ENCODE measurements at places on chromosomes 2 and 18. TPM values are rescaled to one million over a fixed set of nuclear protein-coding genes. Genes with fewer than 3 reads are reported as not detected.

DCDC2C gene
- 1.6 TPM for total RNA-seq

TRIM43 gene
- total RNA-seq = not detected

DSG1 gene
- total RNA-seq = not detected

CLASP1 gene
- total RNA-seq = 321 TPM

NOL4 gene
- 160 TPM for total RNA-seq

NOSTRIN gene
- total RNA-seq = 7.2 TPM

CD207 gene
- total RNA-seq = not detected

ANKRD53 gene
- total RNA-seq = 1.9 TPM

NHEJ1 gene
- 12.2 TPM for total RNA-seq

HMSD gene
- total RNA-seq = 3.4 TPM

SPEG gene
- 24.7 TPM for total RNA-seq

ZBTB7C gene
- 0.94 TPM for total RNA-seq

NBAS gene
- 146 TPM for total RNA-seq

LYG2 gene
- not detected for total RNA-seq

UGT1A10 gene
- total RNA-seq = not detected

TSPYL6 gene
- total RNA-seq = 0.31 TPM

PROKR1 gene
- 2.8 TPM for total RNA-seq

IL18R1 gene
- 0.63 TPM for total RNA-seq

ACVR1C gene
- 12.5 TPM for total RNA-seq

ST8SIA3 gene
- total RNA-seq = 16.6 TPM

OR6B2 gene
- total RNA-seq = not detected

NT5DC4 gene
- not detected for total RNA-seq

ERFE gene
- total RNA-seq = 1.3 TPM

LINC00305 gene
- total RNA-seq = not detected

SERPINB11 gene
- total RNA-seq = not detected

PLGLB2 gene
- 5.9 TPM for total RNA-seq

PLEK gene
- total RNA-seq = 0.94 TPM

KCNJ3 gene
- 15.7 TPM for total RNA-seq

HNMT gene
- 54.1 TPM for total RNA-seq

SYT4 gene
- 372 TPM for total RNA-seq

GRB14 gene
- 19.1 TPM for total RNA-seq

GALNT13 gene
- 29.1 TPM for total RNA-seq

ARL5A gene
- total RNA-seq = 61.7 TPM

SEC11C gene
- total RNA-seq = 47.6 TPM

VWC2L gene
- total RNA-seq = 7.8 TPM

PLCD4 gene
- total RNA-seq = 2.2 TPM

SIX3 gene
- 0.31 TPM for total RNA-seq

FOXI3 gene
- 0.63 TPM for total RNA-seq

MRO gene
- 0.31 TPM for total RNA-seq

DLX1 gene
- total RNA-seq = 31.6 TPM

DUSP2 gene
- 4.4 TPM for total RNA-seq

AKAIN1 gene
- total RNA-seq = 3.8 TPM

SETBP1 gene
- total RNA-seq = 146 TPM

G6PC2 gene
- total RNA-seq = not detected

CROCC2 gene
- total RNA-seq = under 0.01 TPM

MAPK4 gene
- total RNA-seq = 23.8 TPM

DPP10 gene
- total RNA-seq = 101 TPM

RNF181 gene
- 46.0 TPM for total RNA-seq

TMEM182 gene
- 4.1 TPM for total RNA-seq

DNAJC5G gene
- total RNA-seq = not detected

ASB1 gene
- 24.1 TPM for total RNA-seq

EVX2 gene
- total RNA-seq = not detected

EFHD1 gene
- 0.63 TPM for total RNA-seq
